Kidney (tissue), 22 donors: ENCODE measurements at places on chromosomes 1 and 21.

DNA sequence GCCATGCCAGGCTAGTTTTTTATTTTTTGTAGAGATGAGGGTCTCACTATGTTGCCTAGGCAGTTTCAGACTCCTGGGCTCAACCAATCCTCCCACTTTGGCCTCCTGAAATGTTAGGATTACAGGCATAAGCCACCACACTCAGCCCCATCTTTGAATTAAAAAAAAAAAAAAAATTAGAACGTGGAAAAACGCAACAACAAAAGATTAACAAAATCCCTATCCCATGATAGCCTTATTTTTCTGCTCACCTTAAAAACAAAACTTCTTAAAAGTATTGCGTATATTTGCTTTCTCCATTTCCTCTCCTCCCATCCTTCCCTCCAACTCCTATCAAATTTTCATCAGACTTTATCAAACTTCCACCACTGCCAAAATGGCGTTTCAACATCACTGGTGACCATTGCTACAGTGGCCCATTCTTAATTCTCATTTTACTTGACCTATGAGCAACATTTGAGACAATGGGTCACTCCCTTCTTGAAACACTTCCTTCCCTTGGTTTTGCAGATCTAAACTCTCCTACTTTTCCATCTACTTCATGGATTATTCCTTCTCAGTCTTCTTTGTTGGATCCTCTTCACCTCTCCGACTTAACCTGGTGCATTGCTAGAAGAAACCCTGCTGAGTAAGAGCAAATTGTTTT is 579 bp upstream of the ZNF684 start:
- DNase-seq: no peak

GRCh38 chr1:175871647-175872046 is 128.3 kb upstream of the TNR start:
- no peak for DNase-seq

GRCh38 chr1:1344655-1345361 is 4.4 kb downstream of the DVL1 start:
- no peak for DNase-seq

GRCh38 chr21:34640858-34641257 is 25.9 kb upstream of the RCAN1 start:
- no peak for DNase-seq

- DNase-seq: no peak
Measured at GRCh38 chr1:160366731-160367515, at the start of gene NHLH1. Gene NHLH1, plus strand, starts transcription at chr1:160367071. Its CDS starts 3,661 bp downstream, at chr1:160370732.

GRCh38 chr1:15033264-15033663 is 120.3 kb upstream of the TMEM51 start:
- DNase-seq: peak; percentile 29

GRCh38 chr21:35565204-35565611 is 495.1 kb downstream of the SETD4 start:
- peak; percentile 82 for DNase-seq

DNA sequence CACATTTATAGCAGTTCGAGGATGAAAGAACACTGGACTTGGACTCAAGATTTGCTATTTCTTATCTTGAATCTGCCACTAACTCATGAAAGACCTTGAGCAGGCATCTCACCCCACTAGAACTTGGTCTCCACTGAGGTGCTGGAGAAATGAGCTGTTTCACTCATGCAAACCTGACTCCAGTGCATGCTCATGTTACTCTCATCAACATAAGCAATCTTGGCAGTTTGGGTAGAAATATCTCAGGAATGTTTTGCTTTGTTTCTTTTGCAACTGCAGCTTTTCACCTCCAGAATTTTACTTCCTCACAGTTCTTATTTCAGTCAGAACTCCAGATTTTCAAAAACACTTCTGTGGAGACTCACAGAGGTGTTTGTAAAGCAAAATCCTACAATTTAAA is 46.2 kb upstream of the DAB1 start:
- no peak for DNase-seq

DNA sequence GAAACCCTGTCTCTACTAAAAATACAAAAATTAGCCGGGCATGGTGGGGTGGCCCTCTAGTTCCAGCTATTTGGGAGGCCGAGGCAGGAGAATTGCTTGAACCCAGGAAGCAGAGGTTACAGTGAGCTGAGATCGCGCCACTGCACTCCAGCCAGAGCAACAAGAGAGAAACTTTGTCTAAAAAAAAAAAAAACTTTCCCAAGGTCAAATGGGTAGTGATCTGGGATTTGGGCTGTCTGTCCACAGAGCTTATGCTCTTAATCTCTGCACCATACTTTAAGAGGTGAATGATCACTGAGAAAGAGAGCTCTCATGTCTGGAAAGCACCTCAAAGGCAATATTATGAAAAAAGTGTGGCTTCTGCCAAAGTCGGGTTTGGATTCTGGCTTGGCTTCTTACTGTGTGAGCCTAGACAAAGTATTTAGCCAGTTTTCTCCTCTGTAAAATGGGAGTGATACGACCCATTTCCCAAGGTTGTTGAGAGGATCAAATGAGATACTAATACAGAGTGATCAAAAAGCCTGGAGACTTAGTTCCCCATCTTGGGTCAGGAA is 34.4 kb downstream of the ATP2B4 start:
- DNase-seq: no peak

DNA sequence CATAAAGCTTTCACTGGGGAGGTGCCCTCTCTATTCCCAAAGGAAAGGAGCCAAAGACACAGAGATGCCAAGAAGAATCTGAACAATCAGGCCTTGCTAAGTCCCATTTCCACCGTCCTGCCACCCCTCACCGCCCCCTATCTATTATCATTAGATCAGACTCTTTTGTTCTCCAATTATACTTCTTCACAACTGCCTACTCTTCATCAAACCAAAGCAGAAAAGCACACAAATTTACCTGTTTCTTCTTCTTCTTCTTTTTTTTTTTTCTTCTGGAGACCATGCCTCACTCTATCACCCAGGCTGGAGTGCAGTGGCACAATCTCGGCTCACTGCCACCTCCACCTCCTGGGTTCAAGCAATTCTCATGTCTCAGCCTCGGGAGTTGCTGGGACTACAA is 43.1 kb upstream of the ARHGEF10L start:
- DNase-seq: no peak

DNA sequence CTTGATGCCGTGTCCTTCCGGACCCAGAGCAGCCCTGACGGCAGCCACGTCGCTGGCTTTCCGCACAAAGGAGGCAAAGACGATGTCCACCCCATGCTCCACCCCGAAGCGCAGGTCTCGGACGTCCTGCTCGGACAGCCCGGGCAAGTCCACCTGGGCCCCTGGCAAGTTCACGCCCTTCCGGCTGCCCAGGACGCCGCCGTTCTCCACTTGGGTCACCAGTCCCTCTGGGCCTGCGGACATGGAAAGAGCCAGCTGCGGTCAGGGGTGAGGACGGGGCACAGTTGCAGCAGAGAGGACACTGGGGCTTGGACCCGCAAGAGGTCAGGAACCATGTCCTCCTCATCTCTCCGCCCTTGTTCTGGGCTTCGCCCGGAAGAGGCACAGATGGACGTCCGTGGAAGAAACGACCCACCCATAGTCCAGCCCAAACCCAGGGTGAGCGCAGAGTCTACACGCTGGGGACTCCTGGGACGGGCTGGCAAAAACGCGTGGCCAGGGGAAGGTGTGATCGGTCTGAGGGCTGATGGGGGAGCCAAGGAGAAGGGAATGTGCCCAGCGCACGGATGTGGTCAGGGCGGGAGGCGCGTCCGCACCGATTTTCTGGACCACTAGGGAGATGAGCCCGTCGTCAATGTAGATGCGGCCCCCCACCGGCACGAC is 6.6 kb downstream of the PKLR start:
- no peak for DNase-seq

GRCh38 chr1:110214454-110215404 is 4.6 kb downstream of the KCNC4 start:
- no peak for DNase-seq

GRCh38 chr1:79588719-79589118 is 582.2 kb upstream of the ADGRL4 start:
- DNase-seq: no peak

DNA sequence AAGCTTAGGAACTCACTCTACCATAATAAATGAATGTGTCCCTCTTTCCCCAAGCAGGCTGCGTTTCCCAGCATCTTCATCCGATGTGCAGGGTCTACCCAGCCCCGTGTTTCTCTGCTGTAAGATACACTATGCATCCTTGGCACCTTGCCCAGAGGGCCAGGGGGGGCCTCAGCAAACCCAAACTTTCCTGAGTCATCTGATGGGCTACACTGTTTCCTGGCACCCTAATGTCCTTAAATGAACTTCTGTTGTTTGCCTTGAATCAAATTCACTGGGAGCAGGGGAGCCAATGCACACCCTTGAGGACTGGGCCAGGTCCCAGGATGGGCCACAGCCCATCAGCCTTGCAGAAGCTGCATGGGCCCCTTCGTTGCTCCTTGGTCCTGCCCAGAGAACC is 145.5 kb downstream of the IGSF21 start:
- peak; percentile 11 for DNase-seq

- no peak for DNase-seq
Measured at GRCh38 chr1:216913976-216914375, 190.7 kb upstream of the ESRRG start.

DNA sequence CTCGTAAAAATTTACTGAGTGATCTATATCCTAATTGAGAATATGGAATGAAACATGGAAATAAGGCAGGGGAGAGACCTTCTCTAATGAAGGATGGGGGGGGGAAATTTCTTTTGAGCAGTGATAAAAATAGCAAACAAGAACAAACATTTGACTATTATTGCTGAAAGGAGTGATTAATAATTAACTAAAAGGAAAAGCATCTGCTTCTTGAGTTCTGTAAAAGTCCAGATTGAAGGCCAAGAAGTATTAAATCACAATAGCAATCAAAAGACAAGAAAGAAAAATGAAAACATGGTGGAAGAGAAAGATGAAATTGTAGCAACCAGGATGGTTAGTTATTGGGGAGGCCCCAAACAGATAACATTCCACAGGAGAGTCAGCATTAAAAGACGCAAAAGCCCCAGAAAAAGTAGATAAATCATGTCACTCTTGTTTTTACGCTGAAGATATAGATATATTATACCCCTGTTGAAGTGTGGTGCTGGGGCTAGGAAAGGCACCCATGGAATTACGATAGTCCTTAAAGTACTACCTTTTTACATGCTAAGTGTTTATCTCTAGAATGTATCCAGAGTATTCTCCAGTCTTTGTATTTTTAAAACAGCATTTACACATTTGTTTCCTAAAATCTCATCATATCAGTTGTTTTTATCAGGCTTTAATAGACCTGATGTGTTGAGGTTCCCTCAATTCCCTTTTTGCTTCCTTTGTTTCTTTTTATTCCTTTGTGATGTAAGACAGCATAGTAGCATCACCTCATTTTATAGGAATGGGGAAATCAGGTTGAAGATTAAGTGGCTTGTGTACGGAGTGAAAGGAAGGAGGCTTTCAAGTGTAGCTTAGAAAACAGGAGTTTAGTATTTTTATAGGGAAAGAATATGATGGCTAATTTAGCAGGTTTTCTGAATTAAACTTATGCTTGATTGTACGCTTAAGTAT is 28.9 kb downstream of the DISP1 start:
- DNase-seq: no peak

DNA sequence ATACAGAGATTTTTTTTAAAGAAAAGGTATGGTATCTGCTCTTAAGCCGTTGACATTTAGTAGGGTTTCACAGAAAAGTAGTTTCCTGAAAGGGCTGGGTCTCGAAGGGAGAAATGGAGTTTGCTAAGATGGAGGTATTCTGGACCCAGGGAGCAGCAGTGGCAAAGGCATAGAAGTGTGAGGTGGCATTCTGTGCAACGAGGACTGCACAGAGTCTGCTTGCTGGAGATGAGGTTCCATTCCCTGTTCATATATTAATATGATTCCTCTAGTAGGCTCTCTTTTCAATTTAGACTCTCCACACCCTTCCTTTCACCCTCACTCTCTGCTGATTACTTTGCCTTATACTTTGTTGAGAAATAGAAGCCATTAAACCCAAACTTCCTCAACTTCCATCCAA is 38.5 kb upstream of the PODN start:
- DNase-seq: no peak

GRCh38 chr1:164560556-164560955 is 1.6 kb downstream of the PBX1 start:
- DNase-seq: peak; percentile 41

GRCh38 chr1:231611851-231612250 is 14.7 kb upstream of the DISC1 start:
- DNase-seq: no peak

GRCh38 chr1:20383631-20384030 is 93.0 kb downstream of the VWA5B1 start:
- DNase-seq: no peak

GRCh38 chr1:43861988-43862735 is 71.4 kb upstream of the ARTN start:
- DNase-seq: no peak

DNA sequence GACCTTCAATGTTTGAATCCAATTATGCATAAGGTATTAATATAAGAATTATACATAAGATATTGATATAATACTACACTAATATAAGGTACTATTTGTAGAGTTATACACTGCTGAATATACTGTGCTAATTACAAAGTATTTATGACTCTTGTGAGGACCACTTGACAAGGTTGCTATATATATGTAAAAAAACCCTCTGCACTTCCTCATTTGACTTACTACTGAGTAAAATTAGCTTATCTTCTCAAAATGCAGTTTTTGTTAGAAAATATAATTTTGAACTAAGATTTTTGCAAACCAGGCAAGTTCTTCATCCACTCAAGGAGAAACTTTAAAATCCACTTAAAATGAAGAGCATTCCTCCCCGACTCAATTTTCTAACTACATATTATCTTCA is 8.5 kb downstream of the SIKE1 start:
- no peak for DNase-seq

DNA sequence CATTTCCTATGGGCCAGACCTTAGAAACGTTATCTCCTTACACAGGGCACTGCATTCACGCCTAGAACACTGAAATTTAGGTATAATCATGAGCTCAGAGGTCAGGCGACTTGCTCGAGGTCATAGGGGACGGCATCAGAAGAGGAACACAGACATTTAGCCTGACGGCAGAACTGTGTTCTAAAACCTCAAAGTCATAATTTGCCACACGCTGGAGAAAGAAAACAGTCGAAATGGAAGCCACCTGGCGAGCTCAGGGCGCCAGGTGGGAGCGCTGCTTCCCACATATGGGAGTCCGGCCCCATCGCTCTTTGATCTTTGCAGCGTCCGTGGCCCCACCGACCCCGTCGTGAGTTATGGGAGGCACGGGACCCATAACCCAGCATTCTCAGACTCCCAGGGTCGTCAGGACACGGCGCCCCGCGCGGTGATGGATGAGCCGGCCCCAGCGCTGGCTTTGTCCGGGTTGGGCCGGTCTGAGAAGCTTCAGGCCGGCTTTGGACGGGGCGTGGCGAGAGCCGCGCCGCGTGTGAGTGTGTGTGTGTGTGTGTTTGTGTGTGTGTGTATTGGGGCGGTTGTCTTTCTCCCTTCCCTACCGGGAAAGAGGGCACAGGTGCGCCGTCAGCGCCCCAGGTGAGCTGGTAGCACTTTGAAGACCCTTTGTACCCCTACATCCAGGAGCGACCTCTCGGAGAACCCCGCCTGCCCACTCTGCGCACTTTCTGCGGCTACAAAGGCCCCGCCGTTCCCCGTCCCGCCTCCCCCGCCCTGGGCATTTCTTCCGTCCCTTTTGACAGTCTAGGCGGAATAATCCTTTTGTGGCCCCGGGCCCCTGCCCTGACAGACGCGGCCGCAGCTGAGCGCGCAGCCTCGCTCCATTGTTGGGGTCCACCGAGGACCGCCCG is 861 bp upstream of the DRAXIN start:
- DNase-seq: no peak
